ENCODE measurements at places on chromosomes 16 and 17.

GRCh38 chr16:27313422-27314160, at the start of gene IL4R:
TSS of gene IL4R (plus strand) at chr16:27313974. CDS start at chr16:27340204, 26,230 bp downstream.
- peak; percentile 90 for DNase-seq

DNA sequence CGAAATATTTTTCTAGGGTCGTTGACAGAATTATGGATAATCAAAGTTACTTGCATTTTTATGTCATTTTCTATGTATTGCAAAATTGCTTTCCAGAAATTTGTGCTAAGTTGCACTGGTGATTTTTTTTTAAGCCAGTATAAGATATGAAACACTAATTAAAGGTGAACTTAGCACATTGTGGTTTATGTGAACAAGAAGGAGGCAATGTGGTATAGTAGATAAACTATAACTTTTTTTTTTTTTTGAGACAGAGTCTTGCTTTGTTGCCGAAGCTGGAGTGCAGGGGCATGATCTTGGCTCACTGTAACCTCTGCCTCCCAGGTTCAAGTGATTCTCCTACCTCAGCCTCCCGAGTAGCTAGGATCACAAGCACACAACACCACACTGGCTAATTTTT, 13.2 kb downstream of the DGKE start:
- no peak for DNase-seq

- no peak for DNase-seq
Observed at GRCh38 chr17:42363767-42364585, 24.3 kb downstream of the STAT3 start.

- DNase-seq: no peak
Observed at GRCh38 chr16:25013751-25014499, 1.2 kb downstream of the ARHGAP17 start.

GRCh38 chr17:42337442-42337841, 49.1 kb downstream of the STAT5A start:
- DNase-seq: no peak

GRCh38 chr17:17129466-17129865, 76.7 kb downstream of the PLD6 start:
- DNase-seq: no peak

DNA sequence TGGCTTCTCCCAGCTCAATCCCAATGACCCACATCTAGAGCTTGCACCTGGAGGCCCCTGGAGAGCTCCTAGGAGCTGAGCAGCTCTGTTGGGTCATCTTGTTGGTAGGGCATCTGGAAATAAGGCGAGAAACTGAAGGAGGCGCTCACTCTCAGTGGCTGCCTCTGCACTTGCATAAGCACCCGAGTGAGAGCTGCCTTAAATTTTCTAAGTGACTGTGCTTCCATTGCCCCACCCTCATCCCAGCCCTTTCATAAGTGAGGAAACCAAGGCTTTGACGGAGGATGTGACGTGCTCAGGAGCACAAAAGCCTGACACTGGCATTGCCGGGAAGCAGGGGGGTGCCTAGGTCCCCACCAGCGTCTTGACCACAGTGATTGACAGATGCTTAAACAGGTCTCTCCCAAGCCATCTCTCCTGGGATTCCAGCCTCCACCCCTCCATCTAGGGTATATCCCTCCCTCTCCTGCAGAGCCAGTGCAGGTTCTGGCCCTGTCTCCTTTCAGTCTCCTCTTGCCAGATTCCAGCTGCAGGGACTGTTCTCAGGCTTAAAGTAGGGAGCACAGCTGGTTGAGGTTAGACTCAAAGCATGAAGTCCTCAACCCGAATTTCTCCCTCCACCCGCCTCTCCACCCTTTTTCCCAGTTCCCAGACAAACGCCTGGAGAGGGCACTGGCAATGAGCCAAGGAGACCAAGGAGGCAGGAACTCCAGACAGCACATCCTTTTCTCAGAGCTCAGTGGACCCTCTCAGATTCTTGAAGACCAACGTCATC, 113.7 kb downstream of the IRX5 start:
- no peak for DNase-seq

GRCh38 chr17:57682701-57683100, 62.4 kb downstream of the CCDC182 start:
- DNase-seq: peak; percentile 41

DNA sequence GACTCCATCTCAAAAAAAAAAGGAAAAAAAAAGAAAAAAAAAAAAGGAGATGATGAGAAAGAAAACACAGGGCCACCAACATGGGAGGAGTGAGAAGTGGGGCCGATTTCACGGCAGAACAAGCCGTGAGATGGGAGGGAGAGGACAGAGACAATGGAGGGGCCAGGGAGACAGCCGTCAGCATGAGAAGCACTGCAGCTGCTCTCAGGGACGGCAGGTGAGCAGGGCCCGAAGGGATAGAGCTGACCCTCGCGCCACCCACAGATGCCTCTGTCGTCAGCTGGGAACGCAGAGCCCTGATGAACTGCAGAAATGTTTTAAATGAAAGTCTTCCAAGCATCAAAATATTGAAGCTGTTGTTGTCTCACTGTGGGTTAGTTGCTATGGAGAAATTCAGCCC, 20.3 kb downstream of the PITPNM3 start:
- no peak for DNase-seq

DNA sequence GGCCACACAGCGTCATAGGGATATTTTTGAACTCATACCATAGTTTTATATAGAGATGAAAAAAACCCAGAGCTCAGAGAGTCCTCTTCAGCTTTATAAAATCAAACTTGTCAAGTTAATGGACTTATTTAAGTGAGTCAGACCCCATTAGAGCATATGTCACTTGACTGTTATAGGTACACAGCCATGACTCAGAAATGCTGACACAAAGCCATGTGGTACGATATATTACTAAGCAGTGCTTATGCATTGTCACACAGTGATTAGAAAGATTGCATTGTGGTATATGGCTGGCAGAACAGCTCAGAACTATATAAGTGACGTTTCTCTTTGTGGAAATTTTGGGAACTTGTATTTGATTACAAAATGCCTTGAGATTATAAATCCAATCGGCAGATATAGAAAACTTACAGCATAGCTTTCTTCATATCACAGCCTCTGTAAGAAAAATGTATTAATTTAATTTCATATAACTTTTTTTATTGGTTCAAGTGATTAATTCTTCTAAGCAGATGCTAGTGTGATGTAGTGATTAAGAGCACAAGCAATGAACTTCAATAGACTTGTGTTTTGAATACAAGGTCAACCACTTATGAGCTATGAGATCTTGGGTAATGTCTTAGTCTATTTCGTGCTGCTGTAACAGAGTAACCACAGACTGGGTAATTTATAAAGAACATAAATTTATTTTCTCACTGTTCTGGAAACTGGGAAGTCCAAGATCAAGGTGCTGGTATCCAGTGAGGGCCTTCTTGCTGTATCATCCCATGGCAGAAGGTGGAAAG, 25.8 kb upstream of the GINS3 start:
- DNase-seq: no peak

DNA sequence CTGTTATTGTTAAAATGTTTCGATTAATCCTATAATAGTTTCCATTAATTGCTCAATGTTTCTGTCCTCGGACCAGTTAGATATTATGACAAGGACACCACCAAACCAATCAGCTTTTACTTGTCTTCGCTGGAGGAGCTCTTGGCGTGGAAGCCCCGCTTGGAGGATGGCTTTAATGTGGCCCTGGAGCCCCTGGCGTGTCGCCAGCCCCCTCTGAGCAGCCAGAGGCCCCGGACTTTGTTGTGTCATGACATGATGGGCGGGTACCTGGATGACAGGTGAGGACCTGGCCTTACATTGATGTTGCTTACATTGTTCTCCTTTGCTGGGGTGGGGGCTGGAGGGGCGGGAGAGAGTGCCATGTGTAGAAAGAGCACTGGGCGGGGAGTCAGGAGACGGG, 3.0 kb downstream of the ENGASE start:
- no peak for DNase-seq

DNA sequence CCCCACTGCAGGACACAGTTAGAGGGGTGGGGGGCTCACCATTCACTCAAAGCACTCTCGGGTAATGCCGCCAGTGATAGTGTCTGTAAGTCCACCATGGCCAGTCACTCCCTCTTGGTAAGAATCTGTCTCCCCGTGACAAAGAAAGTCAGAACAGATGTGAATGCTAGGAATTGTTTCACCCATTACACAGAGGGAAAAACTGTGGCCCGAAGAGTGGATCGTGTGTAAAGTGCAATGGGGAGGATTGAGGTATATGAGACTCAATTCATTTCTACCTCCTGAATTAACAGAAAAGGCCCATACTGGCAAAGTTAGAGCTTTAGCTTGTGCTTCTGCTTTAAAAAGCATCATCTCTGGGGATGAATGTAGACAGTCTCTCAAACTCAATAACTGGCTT, 17.5 kb upstream of the SLC6A2 start:
- no peak for DNase-seq

DNA sequence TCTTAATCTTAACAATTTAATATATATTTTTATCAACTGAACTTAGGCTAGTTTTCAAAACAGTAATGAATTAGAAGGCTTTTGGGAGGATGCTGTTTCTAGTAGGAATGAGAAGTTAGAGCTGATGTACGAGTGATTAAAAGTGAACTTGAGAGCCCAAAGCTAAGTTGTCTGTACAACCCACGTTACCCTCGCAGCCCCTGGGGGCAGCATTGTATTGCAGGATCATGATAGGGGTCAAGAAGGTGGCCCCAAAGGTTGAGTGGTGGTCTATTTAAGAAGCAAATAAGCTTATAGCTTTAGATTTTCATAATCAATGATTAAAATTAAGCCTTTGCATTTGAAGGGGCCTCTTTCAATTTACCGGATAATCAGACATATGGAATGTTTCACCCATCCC, 33.7 kb upstream of the ALDH3A2 start:
- no peak for DNase-seq

DNA sequence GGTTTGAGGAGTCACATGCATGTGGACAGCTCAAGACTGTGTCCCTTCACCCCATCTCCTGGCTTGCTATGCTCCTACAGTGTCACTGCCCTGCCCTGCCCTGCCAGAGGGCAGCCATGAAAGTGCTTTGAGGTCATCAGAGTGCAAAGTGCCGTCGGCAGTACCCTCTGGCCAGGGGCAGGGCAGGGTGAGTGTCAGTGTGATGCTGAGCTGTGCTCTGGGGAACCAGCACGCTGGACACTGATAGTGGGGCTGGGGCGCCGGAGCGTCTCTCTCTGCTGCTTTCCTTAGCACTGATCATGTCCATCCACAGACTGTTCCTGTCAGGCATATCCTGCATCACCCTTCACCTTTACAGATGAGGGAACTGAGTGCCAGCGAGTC, 1.6 kb upstream of the SPATA32 start:
- DNase-seq: no peak

DNA sequence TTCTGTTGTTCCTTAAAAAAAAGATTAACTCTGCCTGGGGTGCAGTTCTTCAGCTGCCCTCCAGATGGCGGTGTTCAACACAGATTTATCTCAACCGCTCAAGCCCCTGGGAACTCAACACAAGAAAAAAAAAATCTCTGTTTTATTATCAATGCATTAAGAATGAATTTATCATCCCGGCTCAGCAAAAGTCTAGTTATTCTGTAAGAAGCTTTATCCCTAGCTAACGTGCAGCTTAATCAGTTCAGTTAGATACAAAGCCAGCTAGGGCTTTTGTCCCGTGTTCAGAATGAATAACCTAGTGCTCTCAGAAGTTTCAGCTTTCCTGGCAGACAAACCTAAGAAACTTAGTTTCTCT, 475.9 kb upstream of the CCL2 start:
- no peak for DNase-seq

DNA sequence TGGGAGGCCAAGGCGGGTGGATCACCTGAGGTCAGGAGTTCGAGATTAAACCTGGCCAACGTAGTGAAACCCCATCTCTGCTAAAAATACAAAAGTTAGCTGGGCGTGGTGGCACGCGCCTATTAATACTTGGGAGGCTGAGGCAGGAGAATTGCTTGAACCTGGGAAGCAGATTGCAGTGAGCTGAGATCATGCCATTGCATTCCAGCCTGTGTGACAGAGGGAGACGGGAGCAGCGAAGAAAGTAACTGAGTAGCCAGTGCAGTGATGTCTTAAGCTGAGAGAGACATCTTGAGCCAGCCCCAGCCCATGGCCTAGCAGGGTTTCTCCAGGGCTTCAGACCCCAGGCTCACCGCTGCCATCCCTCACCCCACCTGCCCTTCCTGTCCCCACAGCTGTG, 9.8 kb upstream of the SMIM5 start:
- DNase-seq: no peak

- no peak for DNase-seq
Observed at GRCh38 chr17:83012868-83013778, 66.3 kb upstream of the METRNL start.

- DNase-seq: no peak
Observed at GRCh38 chr17:51217946-51218345, 41.9 kb downstream of the MBTD1 start.

DNA sequence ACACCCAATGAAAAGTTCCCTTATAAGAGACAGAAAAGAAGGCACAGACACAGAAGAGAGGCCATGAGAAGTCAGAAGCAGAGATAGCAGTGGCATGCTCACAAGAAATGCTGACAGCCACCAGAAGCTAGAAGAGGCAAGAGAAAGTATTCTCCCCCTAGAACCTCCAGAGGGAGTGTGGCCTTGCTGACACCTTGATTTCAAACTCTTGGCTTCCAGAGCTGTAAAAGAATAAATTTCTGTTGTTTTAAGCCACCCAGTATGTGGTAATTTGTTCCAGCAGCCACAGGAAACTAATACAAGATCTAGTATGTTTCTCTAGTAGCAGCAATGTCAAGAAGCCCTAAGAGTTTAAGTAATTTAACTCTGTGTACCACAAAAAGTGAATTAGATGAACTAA, 87.2 kb upstream of the NOG start:
- no peak for DNase-seq

- no peak for DNase-seq
Observed at GRCh38 chr17:65696739-65697394, 135.4 kb upstream of the AXIN2 start.

GRCh38 chr17:68020409-68020756, 15.2 kb upstream of the KPNA2 start:
- DNase-seq: no peak

GRCh38 chr16:1708083-1708767, 2.2 kb downstream of the MAPK8IP3 start:
- no peak for DNase-seq

GRCh38 chr16:78402833-78403232, 303.4 kb downstream of the WWOX start:
- no peak for DNase-seq

DNA sequence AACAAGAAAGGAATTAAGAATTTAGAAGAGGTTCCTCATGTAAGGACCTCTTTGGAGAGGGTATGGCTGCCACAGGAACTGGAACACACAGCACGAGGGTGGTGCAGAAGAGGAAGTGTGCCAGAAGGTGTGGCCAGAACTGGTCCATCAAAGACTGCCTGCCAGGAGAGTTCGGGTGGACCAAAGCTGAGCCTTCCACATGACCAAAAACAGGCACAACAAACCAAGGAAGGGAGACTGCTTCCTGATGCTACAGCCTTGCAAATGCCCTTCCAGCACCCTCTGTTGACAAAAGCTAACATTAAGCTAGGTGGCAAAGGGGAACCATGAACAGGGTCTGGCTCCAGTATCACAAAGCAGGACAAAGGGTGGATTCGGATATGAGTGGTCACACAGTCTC, 125.8 kb upstream of the TMEM97 start:
- DNase-seq: no peak

GRCh38 chr16:23464196-23464595, 11.2 kb upstream of the COG7 start:
- no peak for DNase-seq

- no peak for DNase-seq
Observed at GRCh38 chr16:6484081-6484480, 848.6 kb upstream of the RBFOX1 start.

GRCh38 chr17:62675260-62675659, 47.8 kb downstream of the MRC2 start:
- DNase-seq: no peak

GRCh38 chr16:84308120-84308519, 13.4 kb downstream of the WFDC1 start:
- DNase-seq: no peak

GRCh38 chr16:9112166-9112843, 20.9 kb downstream of the HAPSTR1 start:
- no peak for DNase-seq
